ENCODE measurements at places on chromosomes 16 and 17.
A peak's percentile ranks its signal among the peaks of the same experiment; 100 is the strongest.

- DNase-seq, result no peak
Measured at GRCh38 chr16:85812811-85813700, 13.6 kb downstream of the COX4I1 start.

DNA sequence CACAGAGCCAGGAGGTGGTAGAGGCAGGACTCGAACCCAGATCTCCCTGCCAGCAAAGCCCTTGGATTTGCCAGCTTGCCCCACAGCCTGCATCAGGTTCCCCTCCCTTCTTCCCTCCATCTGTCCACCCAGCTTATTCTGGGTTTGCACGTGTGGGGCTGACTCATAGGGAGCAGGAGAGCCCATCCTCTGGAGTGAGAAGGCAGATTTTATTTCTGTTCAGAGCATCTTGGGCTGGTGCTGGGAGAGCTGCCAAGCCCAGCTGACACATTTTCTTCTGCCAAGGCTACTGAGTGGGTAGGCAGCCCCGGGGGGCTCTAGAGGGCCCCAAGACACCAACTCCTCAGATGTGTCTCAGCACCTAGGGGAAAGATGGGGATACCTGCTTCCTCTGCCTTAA, 106.3 kb upstream of the CRHR1 start:
- DNase-seq, result no peak

DNA sequence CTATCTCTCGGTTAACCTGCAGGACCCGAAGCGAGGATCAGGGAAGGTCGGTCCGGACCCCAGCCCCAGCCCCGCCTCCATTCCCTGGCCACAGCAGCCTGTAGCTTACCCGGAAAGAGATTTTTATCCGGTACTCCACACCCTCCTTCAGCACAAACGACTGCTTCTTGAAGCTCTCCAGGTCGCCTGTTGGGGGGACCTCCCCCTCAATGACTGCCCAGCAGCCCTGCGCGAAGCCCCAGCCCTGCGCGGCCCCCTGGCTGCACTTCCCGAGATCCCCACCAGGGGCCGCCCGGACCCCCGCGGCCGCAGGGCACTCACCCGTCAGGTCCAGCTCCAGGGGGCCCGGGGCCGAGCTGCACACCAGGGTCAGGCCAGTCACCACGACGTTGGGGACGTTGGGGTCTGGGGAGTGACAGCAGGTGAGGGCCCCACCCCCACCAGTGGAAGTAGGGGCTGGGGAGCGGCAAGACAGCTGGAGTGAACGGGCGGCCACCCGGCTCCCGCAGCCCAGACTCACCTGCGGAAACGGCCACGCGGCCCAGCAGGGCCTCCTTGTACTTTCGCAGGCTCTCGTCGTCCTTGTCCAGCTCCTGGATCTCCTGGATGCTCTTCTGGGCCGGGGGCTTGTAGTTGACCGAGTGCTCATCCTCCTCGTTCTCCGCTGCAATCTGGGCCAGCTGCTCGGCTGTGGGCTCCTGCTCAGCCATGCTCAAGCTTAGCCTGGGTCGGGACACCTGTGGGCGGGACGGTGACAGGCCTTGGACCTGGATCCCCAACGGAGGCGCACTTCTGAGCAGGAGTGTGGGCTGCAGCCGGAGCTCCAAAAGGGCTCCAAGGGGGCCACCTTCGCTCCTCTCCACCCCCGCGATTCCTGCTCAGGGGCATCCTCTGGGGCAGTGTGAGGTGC, 1.7 kb downstream of the ARHGDIA start:
- DNase-seq, result peak; percentile 64

DNA sequence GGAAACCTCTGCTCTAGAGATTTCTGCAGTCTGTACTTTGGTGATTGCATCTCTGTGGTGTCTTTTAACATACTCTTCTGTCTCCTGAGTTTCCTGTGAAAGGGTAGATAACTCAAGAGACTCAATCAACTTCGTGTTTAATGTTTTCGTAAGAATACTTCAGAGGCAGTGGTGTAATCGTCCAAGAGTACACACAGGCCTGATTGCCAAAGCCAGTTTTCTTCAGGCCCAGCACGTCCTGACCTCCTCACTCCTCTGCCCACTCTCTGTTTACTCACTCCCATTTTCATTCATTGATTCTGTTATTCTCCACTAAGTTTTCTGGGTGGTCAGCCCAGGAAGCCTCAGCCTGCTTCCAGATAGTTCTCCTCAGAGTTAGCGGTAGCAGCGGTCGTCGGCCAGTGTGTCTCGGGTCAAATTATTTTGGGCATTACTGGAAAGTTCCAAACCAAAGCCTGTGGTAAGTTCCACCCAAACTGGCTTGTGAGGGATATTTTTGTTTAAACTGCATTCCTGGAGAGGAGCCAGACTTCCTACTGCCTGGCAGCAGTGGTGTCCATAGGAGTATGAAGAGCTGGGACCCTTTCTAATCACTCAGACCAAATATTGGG, 293.2 kb downstream of the WWOX start:
- no peak for DNase-seq

GRCh38 chr16:68645494-68646388, 631 bp downstream of the CDH3 start:
- DNase-seq, result peak; percentile 7

GRCh38 chr17:39775031-39775430, 37.3 kb downstream of the GRB7 start:
- no peak for DNase-seq

- no peak for DNase-seq
Measured at GRCh38 chr16:11038777-11039176, 94.4 kb downstream of the CLEC16A start.

- no peak for DNase-seq
Measured at GRCh38 chr17:50708050-50709000, 611 bp upstream of the ANKRD40 start.

DNA sequence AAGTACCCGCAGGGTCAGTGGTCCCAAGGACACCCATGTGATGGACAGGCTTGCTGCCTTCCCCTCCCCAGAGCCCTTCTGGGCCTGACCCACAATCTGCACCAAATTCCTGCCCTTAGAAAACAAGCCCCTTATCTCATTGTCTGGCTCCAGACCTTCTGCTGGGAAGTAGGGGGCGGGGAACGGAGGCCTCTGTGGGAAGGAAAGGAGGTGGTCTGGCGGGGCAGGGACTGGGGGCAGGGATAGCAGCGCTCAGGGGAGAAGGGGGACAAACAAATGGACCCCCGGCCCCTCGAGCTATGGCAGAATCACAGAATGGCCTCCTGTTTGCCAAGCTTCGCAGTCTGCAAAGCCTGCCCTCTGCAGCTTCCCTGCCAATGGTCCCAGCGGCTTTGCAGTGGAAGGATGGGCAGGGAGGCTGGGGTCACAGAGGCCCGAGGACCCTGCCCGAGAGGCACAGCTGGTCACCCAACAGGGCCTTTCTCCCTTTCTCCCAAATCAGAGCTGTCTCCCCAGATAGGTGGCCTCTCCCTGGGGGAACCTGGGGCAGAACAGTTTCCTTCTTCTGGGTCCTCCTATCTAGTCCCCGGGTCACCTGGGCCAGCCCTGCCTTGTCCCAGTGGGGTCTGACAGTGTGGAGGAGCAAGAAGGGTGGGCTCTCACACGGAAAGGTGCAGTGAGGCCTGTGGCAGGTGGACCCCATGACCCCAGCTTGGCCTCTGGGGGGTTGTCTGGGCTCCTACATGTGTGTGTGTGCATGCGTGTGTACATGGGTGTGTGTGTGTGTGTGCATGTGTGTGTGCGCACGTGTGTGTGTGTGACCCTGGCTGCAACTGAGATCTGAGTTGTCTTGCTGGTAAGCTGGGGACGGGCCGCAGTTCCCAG, 25.5 kb downstream of the TMEM235 start:
- no peak for DNase-seq

- DNase-seq, result no peak
Measured at GRCh38 chr16:20941636-20941926, 41.0 kb downstream of the LYRM1 start.

DNA sequence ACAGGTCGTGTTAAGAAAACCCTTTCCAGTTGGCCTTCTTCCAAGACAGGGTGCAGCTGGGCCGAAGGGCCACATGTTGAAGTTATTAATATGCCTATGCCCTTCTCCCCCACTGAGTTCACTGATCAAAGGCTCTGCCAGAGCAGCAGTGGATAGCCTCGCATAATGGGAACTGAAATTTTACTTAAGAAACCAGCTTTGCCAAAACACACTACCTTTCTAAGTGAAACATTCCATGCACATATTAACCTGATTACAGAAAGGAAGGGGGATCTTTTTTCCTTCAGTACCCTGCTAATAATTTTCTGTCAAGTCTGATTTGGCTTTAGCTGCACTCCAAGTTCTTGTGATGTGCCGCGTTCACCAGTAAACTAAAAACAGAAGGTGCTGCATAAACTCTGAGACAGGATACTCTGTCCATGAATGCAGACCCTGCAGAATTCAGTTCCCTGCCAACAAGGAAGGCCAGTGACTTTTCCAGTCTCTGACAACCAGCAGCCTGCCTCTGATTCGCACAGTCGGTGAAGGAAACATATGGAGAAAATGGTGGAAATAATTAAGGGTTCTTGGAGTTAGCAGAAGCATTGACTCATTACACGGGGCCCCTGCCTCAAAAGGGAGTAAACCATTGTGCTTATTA, 283.8 kb downstream of the ZFHX3 start:
- DNase-seq, result no peak

DNA sequence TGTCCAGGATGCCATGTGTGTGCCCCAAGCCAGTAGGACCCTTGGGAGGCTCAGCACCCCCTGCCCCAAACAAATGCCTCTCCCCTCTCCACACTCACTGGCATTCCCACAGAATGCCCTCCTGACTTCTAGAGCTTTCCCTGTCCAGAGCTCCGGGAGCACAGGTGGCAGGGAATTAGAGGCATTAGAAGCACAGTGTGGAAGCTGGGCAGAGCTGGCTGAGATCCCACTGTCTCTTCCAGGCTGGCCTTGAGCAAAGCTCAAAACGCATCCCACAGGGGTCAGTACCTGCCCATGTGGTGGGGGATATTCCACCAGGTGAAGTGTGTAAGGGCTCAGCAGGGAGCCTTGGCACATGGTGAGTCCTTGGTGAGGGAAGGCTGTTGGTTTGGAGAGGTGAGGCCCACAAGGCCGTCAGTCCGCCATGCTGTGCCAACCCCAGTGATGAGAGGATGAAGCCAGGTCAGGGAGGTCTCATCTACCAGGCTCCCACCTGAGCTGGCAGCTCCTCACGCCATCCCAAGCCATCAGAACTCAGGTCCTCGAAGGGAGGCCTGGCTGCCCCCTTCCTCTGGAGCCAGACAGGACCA, 18.1 kb downstream of the ENDOV start:
- no peak for DNase-seq

GRCh38 chr16:88144028-88144511, 192.8 kb downstream of the BANP start:
- DNase-seq, result no peak

GRCh38 chr17:27533874-27534815, 77.9 kb downstream of the KSR1 start:
- DNase-seq, result no peak

DNA sequence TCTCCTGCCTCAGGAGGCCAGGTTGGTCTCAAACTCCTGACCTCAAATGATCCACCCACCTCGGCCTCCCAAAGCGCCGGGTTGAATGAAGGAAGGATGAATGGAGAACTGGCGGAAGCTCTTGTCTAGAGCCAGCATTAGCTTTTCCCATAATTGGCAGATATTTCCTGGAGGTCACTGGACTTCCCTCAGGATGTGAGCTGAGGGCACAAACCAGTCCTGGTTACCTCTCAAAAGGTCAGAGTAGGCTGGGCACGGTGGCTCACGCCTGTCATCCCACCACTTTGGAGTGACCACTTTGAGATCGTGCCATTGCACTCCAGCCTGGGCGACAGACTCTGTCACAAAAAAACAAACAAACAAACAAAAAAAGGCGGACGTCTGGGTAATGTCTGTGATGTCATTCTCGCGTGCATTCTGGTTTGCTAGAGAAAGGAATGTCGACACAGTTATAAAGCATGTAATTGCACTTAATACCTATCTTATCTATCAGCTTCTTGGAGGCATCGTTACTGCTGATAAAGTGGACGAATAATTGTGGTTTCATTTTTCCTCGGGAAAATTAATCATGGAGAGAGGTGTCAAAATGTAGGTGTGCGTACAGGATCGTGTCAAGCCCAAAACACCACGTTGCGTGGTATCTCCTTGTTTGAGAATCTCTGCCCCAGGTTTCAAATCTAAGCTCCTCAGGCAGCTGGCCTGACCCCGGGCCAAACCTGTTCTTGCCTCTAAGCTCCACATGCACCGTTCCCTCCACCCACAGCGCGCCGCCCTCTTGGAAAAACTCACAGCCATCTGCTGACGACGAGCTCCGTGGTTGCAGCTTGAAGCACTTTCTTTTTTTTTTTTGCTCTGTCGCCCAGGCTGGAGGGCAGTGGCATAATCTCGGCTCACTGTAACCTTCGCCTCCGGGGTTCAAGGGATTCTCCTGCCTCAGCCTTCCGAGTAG, 6.4 kb upstream of the CRK start:
- peak; percentile 43 for DNase-seq

DNA sequence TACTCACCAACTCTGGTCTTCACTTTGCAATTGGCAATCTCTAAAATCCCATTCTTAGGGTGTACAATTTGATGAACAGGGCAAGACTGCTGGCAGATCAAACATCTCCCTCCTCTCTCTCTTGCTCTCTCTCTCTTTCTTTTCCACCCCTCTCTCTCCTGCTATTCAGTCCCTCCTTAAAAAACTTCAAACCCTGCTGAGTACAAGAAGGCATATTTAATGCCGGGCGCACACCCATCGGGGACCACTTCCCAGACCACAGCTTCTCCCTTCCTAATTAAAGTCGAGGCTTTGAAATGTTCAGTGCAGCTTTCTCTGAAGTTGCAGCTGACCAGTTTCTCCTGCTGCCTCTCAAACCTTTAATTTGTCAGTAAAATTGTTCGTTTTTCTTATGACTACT, 185.4 kb upstream of the CDH11 start:
- no peak for DNase-seq

GRCh38 chr17:47693731-47694580, at the start of gene TBKBP1:
TBKBP1 (plus strand) TSS chr17:47694161; CDS start chr17:47696113, 1,952 bp downstream.
- peak; percentile 70 for DNase-seq

GRCh38 chr16:48833461-48833860, 223.5 kb upstream of the N4BP1 start:
- DNase-seq, result no peak

DNA sequence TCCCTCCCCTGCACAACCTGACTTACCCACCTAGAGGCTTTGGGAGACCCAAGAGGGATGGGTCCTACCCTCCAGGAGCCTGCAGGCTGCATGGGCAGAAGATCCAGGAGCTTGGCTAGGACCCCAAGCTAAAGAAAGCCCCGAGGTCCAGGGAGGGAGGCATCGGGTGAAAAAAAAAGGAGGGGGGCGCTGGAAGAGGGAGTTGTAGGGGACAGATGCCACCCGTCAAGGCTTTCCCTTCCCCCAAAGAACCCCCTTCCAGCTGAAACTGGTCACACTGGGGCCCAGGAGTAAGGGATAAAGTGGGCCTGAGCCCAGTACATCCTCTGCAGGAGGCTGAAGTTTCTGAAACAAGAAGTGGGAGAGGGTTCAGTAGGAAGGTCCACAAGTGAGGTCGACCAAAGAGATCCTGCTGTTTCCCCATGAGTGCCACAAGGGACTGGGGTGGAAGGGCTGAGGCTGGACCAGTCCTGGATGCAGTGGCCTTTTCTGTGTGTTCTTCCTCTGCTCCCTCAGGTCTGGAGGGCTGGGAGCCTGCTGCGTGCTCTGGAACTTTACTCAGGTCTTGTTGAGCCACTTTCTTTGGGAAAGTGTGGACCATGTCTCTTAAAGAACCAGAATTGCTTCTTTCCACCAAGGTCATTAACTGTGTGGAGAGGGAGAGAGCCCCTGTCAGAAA, 14.2 kb upstream of the CBFB start:
- DNase-seq, result no peak

- peak; percentile 66 for DNase-seq
Measured at GRCh38 chr17:77666881-77667395, 291.6 kb upstream of the TNRC6C start.
